ENCODE measurements at places on chromosomes 12 and 14.

GRCh38 chr14:75459099-75459741 is 31.4 kb downstream of the JDP2 start:
- no peak for DNase-seq

DNA sequence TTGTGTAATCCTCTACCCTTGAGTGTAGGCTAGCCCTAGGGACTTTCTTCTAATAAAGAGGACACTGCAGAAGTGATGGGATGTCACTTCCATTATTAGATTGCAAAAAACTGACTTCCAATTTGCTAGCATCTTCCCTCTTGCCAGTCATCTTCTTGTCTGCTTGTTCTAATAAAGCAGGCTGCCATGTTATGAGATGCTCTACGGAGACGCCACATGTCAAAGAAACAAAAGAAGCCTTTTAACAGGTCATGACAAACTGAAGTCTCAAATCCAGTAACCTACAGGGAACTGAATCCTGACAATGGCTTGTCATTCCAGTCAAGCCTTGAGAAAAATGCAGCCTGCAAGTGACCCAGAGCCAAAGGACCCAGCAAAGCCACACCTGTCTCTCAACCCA is 76.0 kb downstream of the CEP128 start:
- no peak for DNase-seq

- DNase-seq: peak; percentile 28
Measured at GRCh38 chr12:94225947-94226630, 77.7 kb downstream of the PLXNC1 start.

GRCh38 chr12:48054955-48055821 is 50.7 kb downstream of the SENP1 start:
- DNase-seq: no peak

GRCh38 chr14:69572030-69572840 is 2.4 kb downstream of the CCDC177 start:
- no peak for DNase-seq

GRCh38 chr12:96457191-96457930 is 32.0 kb upstream of the CFAP54 start:
- no peak for DNase-seq

- DNase-seq: no peak
Measured at GRCh38 chr12:69834576-69834975, 9.5 kb downstream of the MYRFL start.

DNA sequence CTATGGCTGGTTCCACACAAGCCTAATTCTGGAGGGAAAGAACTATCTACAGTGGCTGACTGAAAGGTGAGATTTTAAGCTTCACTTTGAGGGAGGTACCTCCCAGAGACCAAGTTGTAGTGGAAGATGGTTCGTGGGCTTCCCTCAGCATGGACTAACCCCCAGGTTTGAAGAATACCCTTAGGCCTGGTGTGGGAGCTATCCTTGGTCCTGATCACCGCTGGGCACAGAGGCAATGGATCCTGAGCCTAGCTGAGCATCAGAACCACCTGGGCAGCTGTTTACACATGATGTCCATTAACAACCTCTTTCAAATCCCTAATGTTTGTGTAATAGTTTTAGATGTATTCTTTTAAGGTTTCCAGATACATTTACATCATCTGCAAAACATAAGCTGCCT is 10.3 kb downstream of the DAO start:
- no peak for DNase-seq

DNA sequence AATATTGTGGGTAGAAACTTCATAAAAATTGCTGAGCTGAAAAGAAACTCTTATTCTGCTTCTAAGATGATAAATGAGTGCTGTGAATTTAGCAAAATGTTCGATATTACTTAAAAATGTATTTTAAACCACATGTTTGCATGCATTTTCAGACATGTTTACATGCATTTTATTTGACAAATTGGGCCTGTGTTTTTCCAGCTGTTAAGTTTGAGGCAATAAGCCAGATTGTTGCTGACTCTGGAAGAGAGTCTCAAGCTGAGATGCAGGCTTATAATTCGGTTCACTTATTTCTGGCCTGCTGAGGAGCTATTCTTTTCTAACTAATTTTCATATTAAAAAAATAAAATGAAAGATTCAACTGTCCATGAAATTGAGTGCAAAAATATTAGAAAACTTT is 110.1 kb downstream of the SYNE2 start:
- DNase-seq: no peak

GRCh38 chr12:75481013-75481705 is 604 bp downstream of the GLIPR1 start:
- no peak for DNase-seq

DNA sequence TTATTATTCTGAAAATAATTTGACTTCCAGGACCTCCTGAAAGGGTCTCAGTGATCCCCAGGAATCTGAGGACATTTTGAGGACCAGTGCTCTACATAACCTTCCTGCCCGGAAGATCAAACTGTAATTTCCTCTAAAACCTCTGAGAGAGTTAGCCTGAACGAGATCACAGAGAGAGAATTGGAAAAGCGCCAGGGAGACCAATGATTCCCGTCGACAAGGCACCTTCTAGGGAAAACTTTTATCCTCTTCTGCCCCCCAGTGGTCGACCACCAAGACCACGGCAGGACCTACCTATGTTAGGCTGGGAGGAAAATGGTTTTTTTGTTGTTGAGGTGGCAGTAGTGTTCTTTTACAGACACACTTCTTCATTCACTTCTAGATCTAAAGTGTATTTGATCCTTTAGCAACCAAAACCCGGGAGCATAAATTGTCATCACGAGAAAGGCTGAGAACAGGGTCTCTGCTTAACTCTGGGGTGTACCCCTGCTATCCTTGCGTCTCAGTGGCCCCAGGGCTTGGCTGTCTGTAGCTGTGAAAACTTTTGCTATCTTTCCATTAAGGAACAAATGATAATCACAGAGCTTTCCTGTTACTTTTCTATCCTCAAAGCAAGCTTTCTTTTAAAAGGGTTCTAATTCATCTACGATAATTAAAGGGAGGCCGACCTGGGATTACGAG is 62.9 kb upstream of the NID2 start:
- DNase-seq: peak; percentile 71

DNA sequence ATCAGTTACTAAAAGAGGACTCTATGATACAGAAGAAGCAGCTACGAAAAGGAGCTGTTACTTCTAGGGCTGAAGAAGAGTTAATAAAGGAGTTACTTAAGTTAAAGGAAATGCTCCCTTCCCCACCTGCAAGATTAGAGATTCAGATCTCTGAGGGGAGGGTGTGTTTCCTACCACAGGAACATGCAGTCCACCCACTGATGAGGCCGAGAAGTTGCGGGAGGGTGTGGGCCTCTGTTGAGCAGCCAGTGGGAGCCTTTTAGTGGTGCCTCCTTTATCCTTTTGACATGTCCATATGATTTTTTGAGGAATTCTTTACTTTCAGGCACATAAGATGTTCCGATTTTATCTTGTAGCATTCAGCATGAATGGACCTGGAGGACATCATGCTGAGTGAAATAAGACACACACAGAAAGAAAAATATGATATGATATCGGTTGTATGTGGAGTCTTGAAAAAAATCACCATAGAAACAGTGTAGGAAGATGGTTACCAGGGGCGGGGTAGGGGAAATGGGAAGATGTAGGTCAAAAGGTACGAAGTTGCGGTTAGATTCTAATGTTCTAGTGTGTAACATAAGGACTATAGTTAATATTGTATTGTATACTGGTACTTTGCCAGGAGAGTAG is 4.4 kb upstream of the M6PR start:
- DNase-seq: no peak

GRCh38 chr14:105015905-105016304 is 5.0 kb downstream of the CDCA4 start:
- no peak for DNase-seq

DNA sequence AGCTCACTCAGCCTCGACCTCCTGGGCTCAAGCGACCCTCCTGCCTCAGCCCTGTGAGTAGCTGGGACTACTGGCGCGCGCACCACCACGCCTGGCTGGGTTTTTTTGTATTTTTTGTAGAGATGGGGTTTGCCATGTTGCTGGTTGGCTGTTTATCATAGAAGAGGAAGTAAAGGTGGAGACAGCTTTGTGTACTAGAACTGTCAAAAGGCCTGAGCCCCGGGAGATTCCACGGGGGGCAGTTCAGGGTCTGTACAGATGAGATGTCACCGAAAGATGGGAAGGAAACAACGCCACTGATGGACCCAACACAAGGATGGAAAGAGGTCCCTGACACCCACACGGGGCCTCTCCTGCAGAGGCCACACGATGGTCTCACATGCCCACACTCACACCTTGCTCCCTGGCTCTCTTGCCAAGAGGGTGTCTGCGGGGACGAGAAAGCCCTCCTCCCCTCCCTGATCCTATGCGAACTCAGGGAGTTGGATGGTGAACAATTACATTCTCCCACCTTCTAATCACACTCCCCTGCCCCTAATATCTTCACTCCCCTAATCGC is 66.6 kb downstream of the KDM2B start:
- no peak for DNase-seq

DNA sequence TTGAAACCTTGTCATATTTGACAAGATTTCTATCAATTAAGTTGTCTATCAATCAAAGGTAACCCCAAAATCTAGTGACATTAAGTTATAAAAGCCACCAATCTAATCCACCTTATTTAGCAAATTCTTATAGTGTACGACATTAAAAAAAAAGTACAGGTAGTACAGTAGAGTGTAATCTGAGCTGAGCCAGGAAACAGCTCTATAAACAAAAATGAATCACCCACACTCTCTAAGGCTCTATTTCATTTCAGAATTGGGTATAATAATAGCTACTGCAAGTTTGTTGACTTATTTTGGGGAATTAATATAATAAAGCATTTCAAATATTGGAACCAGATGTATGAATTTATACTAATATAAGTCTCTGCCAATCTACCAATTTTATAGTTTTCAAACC is 342.4 kb upstream of the FLRT2 start:
- no peak for DNase-seq
